ENCODE measurements at places on chromosomes 6 and 20. TPM values are rescaled to one million over a fixed set of nuclear protein-coding genes. Genes with fewer than 3 reads are reported as not detected.

- no peak for DNase-seq
Measured at GRCh38 chr6:140208286-140208685, 833.8 kb upstream of the CITED2 start.

DNA sequence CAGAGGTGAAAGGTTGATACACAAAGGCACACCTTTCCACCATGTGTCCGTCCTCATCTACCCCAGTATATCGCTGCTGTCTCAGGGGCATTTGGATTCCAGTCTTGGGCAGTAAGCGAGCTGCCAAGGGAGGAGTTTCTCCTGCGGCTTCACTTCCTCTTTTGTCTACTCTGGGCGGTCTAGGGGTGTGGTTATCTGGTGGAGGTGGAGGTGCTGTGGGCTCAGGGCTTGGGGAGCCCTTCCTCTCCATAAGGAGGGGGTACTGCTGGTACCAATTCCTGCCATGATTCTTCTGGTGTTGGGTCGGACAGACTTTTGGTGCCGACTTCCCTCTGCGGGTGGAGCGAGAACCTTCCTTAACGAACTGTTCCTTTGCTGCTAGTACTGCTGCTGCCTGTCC is 31.9 kb upstream of the FABP7 start:
- no peak for DNase-seq

GRCh38 chr20:38178065-38178491 is 13.0 kb upstream of the TGM2 start:
- DNase-seq, result no peak

DNA sequence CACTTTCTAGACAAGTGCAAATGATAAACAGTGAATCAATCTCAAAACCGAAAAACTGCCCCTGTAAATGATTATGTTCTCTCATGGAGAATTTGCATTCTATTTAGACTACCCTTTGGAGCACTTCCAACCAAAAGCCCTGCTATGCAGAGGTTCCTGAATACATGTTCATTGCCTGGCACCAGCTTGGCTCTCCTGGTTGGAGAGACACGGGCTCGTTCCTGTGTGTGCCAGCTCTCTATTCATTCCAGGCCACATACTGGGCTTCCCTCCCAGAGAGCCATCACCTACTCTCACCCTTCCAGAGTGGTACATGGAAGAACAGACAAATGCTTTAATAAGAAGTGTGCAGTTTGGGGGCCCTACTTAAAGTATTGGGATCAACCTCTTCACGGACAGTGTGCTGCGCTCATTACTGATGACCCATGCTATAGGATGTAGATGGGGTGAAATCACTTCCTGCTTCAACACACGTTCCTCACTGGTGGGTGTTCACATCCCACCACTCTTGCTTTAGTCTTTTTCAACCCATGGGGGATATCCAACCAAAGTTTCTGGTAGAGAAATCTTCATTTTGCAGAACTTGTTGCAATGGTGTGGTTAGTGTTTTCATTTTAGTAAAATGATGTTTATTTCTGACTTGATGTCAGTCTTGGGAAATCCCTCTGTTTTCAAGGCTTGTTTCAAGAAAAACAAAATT is 38.5 kb upstream of the NAA20 start:
- no peak for DNase-seq

- DNase-seq, result no peak
Measured at GRCh38 chr20:52524861-52525260, 333.3 kb upstream of the ZFP64 start.

GRCh38 chr6:121811106-121811505 is 375.7 kb downstream of the GJA1 start:
- no peak for DNase-seq

DNA sequence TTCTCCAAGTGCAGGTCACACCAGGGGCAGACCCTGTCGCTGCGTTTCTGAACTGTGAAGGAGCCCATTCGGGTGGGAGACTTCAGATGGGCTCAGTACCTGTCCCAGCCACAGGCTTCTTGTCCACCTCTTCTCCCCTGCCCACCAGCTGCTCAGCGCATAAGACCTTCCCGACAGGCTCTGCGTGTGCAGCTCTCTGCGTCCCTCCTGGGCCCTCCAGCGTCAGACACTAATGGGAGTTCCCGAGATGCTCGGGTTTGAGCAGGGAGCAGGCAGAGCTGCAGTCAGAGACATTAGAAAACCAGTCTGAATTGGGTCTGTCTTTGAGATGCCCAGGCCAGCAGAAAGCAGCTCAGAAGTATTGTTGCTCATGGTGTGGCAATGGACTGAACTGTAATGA is 50.4 kb downstream of the TCP11 start:
- DNase-seq, result no peak

DNA sequence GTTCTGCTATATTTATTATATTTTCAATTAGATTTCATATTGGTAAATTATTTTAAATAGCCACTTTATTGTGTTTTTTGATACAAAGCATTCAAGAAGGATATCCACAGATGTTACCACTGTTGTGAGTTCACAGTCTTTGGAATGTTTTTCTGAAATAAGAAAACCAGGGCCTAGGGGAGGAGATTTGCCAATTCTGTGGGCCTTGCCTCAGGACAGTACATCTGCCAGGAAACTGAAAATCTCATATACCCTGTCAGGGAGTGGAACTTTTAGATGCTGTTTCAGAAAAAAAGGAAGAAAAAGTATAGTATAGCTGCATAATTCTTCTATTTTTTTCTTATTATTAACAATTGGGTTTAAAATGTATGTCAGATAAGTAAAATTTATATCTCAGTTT is 995.9 kb upstream of the ADGRB3 start:
- DNase-seq, result no peak

- no peak for DNase-seq
Measured at GRCh38 chr6:54248994-54249393, 59.2 kb upstream of the TINAG start.

DNA sequence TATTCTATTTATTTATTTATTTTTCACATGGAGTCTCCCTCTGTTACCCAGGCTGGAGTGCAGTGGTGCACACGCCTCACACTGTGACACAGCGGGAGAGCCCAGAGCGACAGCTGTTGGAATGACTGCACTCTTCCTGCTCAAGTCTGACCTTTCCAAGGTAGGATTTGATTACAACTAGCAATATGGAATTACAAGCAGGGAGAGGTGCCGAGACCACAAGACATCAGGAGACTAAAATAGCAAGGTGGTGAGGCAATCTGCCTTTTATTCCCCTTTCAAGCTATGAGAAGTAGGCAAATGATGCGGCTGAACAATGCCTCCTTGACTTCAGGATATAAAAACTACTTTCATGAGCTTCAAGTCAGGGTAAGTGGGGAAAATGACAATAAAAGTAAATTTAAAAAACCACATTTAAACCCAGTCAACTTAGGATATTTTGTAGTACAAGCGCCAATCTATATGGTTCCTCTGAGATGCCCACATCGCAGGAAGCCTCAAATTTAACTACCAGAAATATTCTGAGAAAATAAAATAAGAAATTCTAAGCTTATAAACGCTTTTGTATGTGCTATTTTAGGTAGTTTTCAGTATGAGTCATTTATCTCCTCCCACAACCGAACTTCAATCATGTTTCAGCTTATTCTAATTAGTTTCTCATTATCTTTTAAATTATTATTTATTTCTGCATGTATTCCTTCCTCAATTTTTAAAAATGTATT is 146.9 kb upstream of the SGK1 start:
- no peak for DNase-seq

GRCh38 chr6:22804620-22805261 is 235.4 kb downstream of the HDGFL1 start:
- DNase-seq, result no peak

DNA sequence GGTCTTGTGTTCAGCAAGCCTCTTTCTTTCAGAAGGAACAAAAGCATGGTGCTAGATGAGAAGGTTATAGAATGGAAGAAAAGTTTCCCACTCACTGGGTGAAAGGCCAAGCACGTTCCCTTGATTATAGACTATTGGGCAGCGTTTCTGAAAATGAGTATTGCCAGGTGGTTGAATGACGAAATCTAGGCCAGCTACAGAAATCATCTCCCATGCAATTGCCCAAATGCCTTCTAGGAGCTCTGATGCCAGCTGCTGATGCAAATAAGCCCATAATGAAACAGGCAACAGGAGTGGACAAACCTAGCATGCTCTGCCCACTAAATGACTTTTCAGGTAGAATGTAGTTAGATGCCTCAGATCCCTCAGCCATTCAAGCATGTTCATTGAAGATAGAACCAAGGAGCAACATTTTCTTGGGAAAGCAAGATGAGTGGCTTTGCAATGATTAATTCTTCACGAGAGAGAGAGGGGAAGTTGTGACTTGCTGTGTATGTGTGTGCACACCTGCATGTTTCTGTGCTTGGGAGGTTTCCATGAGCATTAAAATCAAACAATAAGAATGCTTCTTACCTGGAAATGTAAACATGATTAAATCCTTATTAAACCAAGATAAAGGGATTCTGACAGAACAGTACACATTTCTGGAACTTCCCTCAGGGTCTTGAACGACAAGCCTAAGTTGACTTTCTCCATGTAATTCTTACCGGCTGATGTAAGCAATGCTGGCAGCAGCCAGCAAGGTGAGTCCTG is 43.6 kb downstream of the ADTRP start:
- DNase-seq, result no peak

DNA sequence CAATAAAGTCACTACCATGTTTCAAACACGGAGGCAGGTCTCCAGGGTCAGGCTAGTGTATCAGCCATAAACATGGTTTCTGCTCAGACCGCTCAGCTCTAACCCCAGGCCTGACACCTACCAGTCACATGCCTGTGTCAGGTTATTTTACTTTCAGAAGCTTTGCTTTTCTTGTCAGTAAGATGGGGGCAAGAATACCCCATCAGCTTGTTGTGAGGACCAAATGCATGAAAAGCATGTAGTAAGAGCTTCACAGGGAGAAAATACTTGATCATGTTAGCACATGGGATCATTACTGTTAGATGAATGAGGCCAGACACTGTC is 65.2 kb upstream of the PIM1 start:
- DNase-seq, result no peak

DNA sequence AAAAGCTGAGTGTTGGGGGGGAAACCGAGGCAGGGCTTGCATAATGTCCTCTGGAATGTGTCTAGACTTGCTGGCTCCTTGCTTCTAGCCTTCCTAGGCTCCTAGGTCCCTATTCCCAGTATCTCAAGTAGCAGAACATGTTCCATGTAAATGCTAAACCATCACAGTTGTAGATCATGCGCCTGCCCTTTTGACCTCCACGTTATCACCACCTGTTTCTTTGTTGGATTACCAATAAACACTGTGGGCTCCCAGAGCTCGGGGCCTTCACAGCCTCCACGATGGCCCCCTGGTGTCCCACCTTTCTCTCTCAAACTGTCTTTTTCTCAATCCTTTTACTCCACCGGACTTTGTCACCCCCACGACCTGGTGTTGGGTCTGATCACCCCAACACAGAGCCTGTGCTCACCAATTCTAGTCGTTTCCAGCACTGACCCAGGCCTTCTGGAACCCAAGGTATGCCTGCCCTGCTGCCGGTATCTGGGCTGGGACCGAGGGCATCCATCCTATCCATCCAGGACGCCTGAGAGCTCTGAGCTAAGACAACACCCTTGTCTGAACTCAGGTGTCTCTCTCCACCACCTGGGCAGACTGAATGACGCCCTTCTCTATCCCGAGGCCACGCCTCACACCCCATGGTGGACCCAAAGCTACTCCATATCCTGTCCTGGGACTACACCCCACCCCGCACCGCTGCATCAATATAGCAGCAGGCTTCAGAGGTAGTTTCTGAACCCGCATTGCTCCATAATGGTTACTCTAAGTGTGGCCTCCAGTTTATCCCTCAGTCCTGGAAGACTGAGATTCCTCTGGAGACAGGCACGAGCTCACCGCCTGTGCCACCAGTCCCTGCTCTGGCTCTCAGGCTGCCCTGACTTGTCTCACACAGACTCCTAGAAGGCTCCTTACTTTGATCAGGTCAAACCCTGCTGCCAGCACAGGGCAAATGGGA is 9.3 kb upstream of the PRR18 start:
- DNase-seq, result no peak

DNA sequence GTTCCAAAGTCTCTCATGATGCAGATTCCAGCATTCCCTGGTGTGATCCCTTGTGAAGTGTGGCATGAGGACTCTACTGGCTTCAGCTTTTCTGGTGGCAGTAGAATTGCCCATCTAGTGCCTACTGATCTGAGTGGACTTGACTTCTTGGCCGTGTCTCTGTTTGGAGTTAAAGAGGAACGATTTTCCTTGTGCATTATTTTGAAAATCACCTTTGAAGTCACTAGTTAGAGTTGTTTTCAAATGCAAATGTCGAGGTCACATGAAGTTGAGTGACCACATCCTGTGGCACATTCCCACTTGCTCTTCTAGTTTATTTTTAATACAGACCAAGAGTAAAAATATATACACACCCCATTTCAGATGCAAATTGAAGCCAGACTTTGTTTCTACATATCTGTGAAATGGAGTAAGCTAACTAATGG is 270.7 kb upstream of the TAB2 start:
- no peak for DNase-seq

GRCh38 chr6:144468709-144469108 is 183.6 kb downstream of the UTRN start:
- DNase-seq, result no peak

GRCh38 chr20:39452583-39453340 is 490.6 kb downstream of the DHX35 start:
- DNase-seq, result no peak

DNA sequence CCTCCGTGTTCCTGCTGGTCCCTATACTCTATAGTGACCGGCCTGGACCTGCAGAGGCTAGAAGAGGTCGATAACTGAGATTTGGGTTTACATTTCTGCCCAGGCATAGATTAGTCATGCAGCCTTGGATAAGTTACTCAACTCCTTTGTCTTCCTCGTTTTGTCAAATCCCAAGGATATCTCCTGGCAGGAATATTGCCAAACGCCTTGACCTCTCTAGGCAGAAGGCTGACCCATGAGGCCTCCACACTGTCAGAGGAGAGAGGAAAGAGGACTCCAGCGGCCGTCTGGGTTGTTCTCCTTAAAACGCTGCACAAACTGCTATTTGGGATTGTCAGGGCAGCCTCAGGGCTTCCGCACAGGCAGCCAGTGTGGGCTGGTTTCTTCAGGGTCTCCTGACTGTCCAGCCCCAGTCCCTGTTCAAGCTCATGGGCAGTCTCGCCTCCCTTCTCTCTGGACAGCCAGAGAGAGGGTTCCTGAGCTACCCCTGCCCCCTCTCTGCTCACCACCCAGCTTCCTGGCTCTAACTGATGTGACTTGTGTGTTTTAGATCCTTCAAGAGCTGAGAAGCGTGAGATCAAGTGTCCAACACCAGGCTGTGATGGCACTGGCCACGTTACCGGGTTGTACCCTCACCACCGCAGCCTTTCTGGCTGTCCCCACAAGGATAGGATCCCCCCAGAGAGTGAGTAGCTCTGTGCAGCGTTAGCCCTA is 44.7 kb upstream of the PCMTD2 start:
- DNase-seq, result no peak

The CDH22 gene
- total RNA-seq, result 0.23 TPM

The QRSL1 gene
- total RNA-seq, result 17.0 TPM

The GRIK2 gene
- total RNA-seq, result 1.8 TPM

The PRSS16 gene
- 13.0 TPM for total RNA-seq

The TINAG gene
- total RNA-seq, result not detected

The QKI gene
- total RNA-seq, result 96.7 TPM

The HS3ST5 gene
- total RNA-seq, result 3.2 TPM

The FNDC1 gene
- 0.26 TPM for total RNA-seq

The PSORS1C1 gene
- 0.10 TPM for total RNA-seq

The CEP85L gene
- total RNA-seq, result 34.5 TPM

The SPATA25 gene
- total RNA-seq, result 8.6 TPM

The MOG gene
- not detected for total RNA-seq

The EBF4 gene
- total RNA-seq, result 30.3 TPM

The CD109 gene
- total RNA-seq, result 6.0 TPM
